ENCODE measurements at places on chromosomes 7 and 10. TPM values are rescaled to one million over a fixed set of nuclear protein-coding genes. Genes with fewer than 3 reads are reported as not detected.

Gene ADCK2
- polyA plus RNA-seq = 5.6 TPM

- no peak for DNase-seq
These were observed 2.5 kb upstream of the AVPI1 start for GRCh38 chr10:97689559-97690020.

DNA sequence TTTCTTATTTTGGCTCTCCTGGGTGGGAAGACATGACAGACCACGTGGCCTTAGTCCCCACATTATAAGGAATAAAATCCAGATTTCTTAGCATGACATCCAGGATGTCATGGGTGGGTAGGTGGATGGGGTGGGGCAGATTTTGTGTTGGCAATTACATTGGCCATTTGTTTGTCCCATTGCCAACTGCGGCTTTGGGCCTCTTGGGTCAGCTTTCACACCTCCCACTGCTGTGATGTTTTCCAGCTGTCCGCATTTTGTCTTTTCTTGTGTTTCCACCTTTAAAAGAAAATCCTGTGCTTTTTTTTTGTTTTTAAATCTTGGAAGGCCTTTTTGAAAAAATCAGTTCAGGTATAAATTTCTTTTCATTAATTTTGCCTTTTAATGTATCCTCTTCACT is 237.0 kb downstream of the SDK1 start:
- no peak for DNase-seq

DNA sequence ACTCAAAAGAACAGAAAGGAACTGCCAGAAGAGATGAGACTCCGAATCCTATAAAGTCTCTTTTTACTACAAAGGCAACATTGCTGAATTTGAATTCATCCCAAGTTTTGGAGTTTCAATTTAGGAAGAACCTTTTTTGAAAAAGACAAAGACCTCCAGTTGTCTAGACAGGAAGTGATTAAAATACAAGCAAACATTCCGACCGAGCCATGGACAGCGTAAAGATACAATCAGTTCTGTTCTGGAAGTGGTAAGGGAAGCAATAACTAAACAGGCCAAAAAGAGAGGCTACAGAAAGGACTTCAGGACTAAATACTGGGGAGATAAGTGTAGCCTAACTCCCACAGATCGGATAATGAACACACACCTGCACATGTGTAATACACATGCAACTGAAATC is 101.0 kb downstream of the SMURF1 start:
- no peak for DNase-seq

DNA sequence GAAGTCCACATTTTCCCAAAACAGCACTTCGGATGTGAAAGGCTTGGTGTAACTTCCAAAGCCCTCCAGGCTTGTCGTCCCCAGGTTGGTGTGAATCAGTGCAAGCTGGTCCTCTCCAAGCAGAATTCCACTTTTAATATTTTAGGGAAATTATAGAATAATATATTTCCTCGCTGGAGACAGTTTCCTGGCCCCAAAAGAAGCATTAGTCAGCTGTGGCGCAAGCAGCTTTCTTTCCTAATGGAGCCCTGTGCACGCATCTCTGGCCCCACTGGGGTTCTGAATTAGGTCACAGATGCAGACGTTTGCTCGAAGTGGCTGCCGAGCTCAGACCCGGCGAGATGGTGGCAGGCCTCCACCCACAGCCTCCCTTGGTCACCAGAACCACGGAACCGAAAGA is 33.3 kb upstream of the MNX1 start:
- no peak for DNase-seq

GRCh38 chr10:29949411-29950011 is 109.9 kb downstream of the JCAD start:
- DNase-seq = no peak

Gene AGR2
- polyA plus RNA-seq = not detected

Gene PCLO
- 0.06 TPM for polyA plus RNA-seq

DNA sequence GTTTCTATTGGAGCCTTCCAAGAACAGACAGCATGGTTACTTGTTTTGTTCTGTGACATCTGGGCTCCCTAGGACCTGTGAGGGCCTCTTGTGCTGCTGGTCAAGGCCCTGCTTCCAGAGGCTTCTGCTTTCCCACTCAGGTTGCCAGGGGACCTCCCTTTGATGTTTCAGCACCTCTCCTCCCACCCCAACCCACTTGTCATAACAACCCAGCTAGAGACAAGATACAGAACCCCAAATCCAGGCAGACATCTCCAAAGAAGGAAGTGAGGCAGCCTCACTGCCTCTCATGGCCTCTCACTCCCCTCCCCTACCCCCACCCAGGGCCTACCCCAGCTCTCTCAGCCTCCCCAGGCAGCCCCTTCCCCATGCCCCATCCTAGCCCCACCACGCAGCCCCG is 11.3 kb downstream of the NFKB2 start:
- no peak for DNase-seq

- DNase-seq = no peak
These were observed 1.2 kb downstream of the MAPK8 start for GRCh38 chr10:48307711-48308018.

Gene LRIT1
- not detected for polyA plus RNA-seq

Gene CFAP46
- polyA plus RNA-seq = 0.36 TPM

Measured in heart right ventricle (tissue), 16 donors.